T-helper 1 cell (primary cell): ENCODE measurements at places on chromosomes 4 and X.

DNA sequence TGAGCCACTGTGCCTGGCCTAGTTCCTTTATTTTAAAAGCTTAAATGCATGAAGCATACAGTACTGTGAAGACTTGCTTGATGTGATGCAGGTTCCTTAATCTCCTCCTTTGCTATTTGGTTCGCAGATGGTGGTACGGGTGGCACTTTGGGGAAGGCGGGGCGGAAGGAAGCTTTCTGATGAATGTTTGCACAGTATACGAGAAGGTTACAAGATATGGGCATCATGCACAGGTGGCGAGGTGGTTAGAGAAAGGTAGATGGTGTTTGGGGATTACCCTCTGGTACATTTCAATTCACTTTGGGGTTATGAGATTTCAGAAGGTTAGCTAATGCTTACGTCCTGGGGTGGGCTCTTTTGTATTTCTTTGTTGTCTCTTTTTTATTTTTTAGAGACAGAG is 17.2 kb downstream of the RHOH start:
- DNase-seq: peak; percentile 32

- DNase-seq: no peak
Observed at GRCh38 chr4:101987623-101988243, 197.2 kb downstream of the BANK1 start.

DNA sequence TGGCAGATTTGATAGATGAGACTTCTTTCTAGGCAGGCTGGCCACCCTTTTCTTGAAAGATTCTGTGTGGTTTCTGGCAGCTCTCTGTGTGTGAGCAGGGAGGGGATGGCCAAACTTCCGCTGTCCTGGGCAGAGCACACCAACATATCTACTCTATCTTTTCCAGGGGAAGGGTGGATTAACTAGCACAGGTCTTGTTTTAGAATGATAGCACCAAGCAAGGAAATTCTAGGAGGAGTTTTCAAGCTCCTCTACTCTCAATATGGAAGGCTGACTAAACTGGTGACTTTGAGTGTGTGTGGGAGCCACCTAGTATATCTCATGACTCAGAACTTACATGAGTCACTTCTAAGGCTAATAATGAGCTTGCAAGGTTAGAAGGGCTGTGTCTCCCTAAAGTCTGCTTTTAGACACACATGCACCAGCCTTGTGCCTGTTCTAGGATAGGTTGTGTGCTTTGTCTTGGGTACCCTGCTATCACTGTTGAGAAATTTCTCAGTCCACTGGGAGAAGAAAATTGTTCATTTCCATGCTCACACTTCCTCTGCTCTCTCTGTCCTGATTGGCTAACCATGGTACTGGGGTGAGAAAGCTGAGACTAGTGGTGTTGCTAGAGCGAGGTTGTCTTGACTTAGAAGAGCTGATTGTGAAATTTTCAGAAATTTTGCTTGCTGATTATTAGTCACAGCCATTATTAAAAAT is 72.9 kb downstream of the YIPF6 start:
- no peak for DNase-seq

GRCh38 chr4:34932591-34932990 is 1311.7 kb downstream of the ARAP2 start:
- no peak for DNase-seq

GRCh38 chr4:104966349-104967033 is 180.2 kb upstream of the TET2 start:
- DNase-seq: no peak

- no peak for DNase-seq
Observed at GRCh38 chr4:56330691-56331090, 56.6 kb downstream of the AASDH start.

DNA sequence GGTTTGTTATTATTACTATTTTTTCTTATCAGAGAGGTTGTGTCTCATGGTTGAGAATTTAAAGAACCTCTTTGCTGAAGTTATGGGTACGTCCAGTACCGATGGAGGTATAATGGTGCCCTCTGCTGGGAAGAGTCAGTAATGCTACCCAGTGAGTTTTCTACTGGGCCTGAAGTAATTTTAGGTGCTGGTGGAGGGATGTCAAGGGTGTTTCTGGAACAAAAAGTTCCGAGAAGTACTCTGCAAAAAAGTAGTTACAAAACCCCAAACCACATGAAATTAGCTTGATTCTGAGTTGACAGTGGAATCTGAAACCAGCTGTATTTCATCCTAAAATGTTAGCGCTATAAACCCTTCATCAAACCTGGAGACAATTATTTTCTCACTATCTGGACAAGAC is 102.5 kb upstream of the MID1 start:
- DNase-seq: peak; percentile 6

DNA sequence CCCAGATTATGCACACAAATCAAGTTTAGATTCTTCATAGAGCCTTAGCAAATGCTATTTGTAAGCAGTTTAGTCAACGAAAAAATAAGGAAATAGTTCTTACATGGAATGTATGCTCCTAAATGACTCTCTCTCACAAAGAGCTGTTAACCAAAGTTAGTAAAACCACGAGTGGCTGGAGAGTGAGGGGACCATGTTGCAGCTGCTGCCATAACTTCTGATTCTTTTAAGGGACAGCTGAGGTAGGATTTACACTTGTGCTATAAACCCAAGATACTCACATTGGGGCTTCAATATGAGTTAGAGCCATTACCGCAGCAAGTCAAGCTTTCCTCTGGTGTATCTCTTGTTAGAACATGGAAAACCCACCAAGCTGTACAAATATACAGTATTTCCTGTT is 2.7 kb downstream of the DOCK11 start:
- DNase-seq: no peak

GRCh38 chr4:119725688-119726330 is 97.2 kb upstream of the PDE5A start:
- no peak for DNase-seq

- DNase-seq: no peak
Observed at GRCh38 chrX:154531626-154532025, 15.0 kb downstream of the G6PD start.

- DNase-seq: no peak
Observed at GRCh38 chr4:26468283-26468949, 21.9 kb downstream of the CCKAR start.

- peak; percentile 30 for DNase-seq
Observed at GRCh38 chrX:154019633-154020528, at the start of gene IRAK1. IRAK1 (minus strand) TSS chrX:154019902; CDS start chrX:154019812, 90 bp downstream.

GRCh38 chrX:43003204-43003565 is 225.2 kb upstream of the PPP1R2C start:
- no peak for DNase-seq

DNA sequence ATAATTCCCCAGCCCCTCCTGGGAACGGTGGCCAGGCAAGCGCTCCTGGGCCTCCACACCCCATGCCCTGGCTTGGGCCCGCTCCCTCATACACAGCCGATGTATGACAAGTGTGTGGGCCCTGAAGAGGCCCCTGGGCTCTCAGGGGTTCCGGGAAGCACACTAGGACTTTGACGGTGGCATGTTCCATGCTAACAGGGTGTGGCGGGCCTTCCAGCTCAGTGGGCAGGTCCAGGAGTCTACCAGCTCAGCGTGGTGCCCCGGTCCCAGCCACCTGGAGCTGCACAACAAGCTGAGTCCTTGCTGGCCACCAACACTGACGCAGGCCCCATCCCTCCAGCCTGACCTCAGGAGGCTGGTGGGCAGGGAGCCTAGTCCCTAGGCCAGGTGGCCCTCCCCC is 24.4 kb upstream of the HMX1 start:
- no peak for DNase-seq

GRCh38 chr4:119632216-119632615 is 3.6 kb upstream of the PDE5A start:
- DNase-seq: no peak

DNA sequence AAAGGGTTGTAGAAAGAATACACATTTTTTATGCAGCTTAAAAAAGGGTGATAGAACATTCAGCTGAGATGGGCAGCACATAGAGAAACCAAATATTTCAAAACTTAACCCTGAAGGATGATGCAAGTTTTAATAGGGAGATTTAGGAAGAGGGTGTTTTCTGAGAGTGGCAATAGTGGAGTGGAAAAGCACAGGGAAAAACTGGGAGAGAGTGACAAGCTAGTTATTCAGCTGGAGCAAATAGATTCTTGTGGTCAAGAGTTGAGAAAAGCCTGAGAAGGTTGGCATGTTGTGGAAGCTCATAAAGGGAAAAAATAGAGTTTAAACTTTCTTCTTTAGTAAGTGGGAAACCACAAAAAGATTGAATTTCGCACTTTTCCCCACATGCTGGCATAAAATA is 359.6 kb upstream of the PITX2 start:
- DNase-seq: no peak

- DNase-seq: peak; percentile 78
Observed at GRCh38 chrX:40098264-40099054, 701 bp upstream of the BCOR start.

- DNase-seq: no peak
Observed at GRCh38 chr4:87326460-87326859, 3.8 kb upstream of the HSD17B13 start.

DNA sequence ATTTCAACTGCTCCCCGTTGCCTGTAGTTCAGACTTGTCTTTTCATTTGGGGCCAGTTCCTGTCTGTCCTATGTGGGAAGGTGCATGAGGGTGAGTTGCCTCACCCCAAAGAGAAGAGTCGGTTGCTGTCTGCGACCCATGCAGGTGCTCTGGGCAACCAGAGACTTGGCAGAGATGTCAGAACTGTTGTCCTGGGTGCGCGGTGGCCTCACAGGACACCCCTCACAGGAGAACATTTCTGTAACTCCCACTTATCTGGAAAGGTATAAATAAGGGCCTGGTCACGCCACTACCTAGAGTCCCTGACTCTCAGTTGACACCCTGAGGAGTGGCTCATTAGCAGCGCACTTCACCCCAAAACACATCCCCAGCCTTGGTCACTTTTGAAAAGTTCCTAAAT is 9.7 kb upstream of the NAT8L start:
- DNase-seq: no peak
